ENCODE measurements at places on chromosomes 4 and X.
A peak's percentile ranks its signal among the peaks of the same experiment; 100 is the strongest.

DNA sequence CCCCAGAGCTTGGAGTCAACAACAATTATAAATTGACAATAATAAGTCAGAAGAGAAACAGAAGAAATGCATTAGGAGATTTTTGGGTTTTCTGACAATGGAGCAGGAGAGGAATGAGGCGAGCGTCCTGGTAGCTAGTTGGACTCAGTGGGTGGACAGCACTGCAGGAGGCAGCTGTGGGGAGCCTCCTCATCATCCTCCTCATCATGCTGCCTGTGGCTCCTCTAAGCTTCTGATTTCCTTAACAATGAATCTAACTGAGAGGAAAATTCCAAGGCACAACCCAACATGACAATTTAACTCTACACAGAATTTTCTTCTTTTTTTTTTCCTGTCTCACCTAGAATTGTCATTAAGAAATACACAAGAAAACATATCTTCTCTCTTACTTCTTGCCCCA, 357.1 kb upstream of the NOCT start:
- DNase-seq = no peak

GRCh38 chr4:7075962-7076695, 8.3 kb upstream of the GRPEL1 start:
- no peak for DNase-seq

- DNase-seq = no peak
Measured at GRCh38 chr4:5204781-5205180, 153.5 kb downstream of the STK32B start.

- no peak for DNase-seq
Measured at GRCh38 chrX:67893931-67894330, 350.1 kb downstream of the AR start.

GRCh38 chr4:21514022-21514694, 434.4 kb downstream of the KCNIP4 start:
- no peak for DNase-seq

DNA sequence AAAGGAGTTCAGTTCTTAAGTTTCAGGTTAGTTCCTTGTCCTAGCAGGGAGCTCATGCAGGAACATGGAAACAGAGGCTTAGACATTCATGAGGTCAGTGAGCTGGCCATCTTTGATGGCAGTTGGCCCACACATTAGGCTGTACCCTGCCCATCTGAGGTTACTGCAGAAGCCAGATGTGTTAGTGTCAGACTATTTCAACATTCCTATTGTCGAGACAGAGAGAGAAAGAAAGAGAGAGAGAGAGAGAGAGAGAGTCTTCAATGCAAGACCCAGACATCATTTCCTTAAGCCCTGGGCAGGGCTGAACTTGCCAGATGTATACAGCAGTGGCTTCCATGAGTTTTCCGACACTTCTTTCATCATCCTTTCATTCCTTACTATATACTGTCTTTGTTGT, 91.3 kb downstream of the PPP1R2C start:
- DNase-seq = no peak

- DNase-seq = no peak
Measured at GRCh38 chr4:16032396-16032770, 51.4 kb downstream of the PROM1 start.

GRCh38 chr4:140372751-140373327, 607 bp upstream of the SCOC start:
- peak; percentile 22 for DNase-seq

DNA sequence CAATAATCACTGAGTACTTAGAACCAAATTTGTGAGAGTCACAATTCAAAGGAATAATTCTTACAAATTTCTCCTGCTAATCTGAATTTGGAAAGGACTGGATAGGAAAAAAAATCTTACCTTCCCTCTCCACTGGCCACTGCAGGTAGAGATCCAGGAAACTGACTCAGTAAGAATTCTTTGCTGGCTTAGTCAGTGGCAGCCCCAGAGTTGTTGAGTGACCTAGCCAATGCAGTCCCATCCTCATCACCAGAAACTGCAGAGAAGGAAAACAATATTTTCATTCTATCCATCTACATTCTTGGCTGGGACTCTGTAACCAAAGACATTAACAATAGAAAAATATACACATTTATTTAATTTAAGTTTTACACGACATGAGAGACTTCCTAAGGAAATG, 572.0 kb downstream of the ADGRL3 start:
- DNase-seq = no peak

DNA sequence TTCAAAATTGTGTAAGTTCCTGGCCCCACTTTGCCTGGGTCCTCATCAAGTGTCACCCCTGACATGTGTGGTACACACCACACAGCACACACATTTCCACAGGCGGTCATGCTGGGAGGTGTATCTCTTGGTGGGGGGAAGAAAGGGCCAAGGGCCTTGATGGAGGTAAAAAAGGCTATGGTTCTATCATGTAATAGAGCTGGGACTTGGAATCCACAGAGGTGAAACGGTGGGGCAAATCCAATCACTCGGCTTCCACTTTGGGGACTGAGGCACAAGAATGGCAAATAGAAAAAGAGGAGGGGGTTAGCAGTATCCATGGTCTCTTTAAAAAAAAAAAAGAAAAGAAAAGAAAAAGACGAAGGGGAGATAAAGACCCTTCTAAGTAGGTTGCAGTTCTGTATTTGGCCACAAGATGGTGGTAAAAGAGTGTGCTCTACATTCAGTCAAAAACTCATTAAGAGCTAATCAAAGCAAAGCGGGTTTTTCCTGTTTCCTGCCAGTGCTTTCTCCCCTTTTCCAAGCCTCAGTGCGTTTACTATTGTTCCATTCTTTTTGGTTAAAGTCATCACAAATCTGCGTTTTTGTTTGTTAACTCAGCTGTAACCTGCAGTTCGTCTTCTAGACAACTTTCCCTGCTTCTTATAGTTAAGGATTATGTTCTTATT, 37.0 kb upstream of the ATP6AP2 start:
- no peak for DNase-seq

DNA sequence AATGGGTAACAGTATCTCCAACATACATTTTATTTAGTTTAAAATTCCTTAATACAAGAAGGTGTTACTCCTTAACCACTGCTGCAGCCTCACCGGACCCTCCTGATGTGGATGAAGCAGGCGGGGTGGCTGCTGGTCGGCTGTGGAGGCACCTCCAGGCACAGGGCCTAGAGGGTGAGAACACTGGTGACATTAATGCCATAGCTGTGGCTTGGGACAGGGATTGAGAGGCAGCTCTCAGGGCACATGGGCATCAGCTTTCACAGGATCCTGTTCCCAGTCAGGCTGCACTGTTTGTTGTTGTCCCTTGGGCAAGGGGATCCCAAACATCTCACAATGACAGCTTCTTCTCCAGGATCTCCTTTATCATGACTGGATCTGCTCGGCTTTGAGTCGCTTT, 90.0 kb downstream of the GATB start:
- DNase-seq = no peak

DNA sequence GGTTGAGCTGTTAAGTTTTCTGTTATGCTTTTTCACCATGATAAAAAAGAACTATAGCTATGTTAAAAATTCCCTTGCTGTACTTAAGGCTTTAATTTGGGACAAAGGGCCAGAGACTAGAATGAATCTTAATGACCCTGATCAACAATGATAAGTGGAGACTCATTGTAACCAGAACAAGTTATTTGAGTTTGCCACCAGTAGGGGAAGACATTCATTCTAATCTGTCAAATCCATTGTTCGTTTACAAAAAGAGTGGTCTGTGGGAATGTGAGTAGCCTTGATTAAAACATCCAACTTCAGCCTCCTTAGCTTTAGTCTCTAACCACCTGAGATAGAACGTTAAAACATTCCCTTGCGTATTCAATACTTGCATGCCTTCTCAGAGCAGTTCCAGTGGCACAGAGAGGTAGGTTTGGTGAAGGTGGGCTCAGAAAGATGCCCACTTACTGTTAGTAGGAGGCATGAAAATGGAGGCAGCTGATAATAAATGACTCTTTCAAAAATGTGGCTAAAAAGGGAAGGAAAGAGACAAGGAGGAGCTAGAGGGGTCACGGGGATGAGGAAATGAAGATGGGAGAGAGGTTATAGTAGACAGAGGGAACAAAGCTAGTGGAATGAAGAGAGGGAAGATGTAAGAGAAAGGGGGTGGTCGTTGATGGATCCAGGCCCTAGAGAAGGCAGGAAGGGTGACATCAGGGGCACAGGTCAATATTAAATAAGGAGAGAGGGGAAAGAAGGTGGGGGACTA, 66.2 kb downstream of the EGF start:
- DNase-seq = no peak

GRCh38 chrX:25650216-25650820, 487.8 kb upstream of the MAGEB18 start:
- DNase-seq = no peak

DNA sequence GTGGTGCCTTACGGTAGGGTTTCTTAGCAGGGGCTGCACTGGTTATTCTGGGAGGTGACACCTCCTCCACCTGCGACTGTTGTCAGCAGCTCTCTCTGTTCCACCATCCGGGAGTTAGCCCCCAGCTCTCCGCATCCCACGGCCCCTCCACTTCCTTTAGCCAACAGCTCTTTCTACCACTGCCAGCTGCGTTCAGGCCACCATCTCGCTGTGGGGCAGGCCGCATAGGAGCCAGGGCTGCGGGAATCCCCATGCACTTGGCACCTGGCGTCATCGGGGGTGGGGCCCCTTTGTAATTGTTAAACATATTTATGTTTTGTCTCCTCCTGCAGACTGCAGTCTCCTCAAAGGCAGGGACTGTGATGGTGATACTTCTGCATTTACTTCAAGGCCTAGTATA, 480.2 kb downstream of the SMARCA1 start:
- DNase-seq = no peak

DNA sequence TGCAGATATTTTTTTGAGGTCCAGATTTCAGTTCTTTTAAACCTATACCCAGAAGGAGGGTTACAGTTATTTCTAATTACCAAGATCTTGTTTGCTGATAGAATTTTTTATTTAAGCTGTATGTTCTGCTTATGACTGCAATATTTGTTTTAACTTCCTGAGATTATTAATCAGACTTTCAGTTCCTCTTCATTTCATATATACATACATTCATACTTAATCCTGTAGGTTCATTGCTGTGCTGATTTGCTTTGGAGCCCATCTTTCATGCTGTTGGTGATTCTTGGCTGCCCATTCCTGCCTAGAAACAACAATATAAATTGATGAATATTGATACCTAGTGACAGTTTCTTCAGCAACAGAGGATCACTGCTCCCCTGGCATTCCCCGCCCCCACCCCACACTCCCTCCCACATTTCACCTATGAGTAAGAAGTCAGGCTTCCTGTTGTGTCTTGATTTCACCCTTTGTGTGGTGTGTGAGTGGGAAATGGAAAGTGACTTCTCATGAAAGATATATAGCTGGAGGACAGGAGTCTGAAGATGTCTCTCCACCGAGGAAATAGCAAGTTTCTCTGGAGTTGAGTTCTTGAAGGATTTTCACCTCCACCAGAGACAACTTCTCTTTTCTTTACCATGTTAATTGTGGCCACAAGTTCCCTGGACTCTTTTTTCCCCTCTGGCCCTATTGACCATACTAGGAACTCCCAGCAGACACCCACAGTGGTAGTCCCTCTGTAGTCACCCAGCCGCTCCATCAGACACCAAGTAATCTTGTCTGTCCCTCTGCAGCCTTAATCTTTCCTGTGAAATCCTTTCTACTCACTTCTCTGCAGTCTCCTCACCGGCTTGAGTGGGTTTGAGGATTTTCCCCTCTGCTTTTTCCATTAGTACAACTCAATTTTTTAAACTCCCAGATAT, 118.4 kb downstream of the ASB9 start:
- peak; percentile 24 for DNase-seq

DNA sequence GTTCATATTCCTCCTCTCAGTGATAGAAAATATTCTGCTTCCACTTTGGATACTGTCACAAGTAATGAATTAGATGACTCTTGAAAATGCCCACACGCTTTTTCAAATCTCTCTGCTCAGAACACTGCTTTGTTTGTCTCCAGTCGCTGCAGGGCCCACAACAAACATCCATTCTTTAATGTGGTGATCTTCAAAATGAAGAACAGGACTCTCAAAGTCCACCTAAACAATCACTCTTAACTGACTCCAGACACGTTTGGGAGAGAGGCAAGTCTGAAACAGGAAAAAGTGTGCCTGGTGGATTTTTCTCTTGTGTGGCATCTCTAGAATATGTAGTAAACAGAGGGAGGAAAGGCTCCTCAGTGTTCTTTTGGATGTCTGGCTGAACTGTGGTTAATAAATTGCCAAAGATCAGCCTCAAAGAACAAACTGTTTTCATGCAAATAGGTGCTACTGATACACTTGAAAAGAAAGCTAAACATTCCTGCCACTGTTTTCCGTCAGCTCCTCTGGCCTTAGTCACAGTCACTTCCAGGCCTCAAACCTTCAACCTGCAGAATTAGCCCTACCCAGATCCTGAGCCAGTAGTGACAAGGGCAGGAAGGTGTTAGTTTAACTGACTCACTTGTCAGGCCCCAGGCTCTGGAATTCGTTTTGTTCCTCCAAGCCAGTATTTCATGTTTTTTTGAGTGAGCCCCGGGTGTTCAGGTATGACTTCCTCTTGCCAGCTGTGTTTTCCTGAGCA, 259.6 kb upstream of the GPC4 start:
- no peak for DNase-seq

DNA sequence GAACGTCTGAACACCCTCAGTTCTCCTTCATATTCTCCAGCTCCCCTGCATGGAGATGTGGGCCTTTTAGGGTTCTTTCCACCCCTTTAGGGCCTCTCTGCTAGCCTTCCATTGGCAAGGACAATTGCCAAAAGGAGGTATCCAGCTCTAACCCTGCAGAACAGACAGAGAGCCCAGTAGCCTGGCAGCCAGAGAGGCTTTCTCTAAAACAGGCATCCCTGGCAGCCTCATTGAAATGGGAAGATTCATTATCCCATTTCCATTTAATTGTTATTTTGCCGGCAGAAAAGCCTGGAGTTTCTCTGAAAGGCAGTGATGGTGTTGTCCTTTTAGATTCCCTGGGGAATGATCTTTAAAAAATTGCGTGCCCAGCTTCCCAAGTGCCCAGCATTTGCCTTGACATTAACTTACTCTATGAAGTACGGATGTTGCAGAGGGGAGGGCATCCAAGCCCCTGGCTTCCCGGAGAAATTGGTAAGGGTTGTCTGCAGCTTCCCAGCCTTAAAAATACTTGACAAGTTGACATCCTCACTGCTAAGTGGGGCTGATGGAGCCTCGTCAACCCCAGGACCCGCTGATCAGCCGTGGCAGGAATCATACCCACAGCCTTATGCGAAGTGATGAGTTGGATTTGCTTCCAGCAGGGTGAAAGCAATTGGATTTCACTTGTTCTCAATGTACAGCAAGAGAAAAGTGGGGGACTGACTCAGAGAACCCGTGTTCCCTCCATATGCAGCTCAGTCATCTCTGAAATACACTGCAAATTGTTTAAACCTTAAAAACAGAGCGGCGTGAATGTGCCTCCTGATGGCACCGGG, 244.1 kb downstream of the CRLF2 start:
- DNase-seq = no peak

DNA sequence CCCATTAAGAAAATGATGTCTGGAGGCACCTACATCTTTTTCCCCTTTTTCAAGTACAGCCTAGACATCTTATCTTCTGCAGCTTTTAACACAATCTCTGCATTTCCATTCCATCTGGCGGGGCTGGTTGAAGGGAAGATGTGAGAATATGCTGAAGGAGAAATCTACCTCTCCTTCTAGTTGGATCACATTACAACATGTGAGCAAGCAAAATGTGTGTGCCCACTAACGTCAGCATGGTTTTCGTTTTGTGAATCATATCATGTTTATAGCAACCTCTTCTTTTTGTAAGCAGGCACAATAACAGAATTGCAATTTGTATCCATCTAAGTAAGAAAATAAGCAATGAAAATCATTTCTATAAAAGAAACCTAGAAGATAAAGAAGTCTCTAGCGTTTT, 28.9 kb upstream of the MID1 start:
- no peak for DNase-seq

- DNase-seq = no peak
Measured at GRCh38 chr4:19038231-19038630, 1016.7 kb upstream of the LCORL start.

All from stimulated activated CD4-positive, alpha-beta T cell treated with anti-CD3 and anti-CD28 coated beads, Interleukin-2, amount 100 ng/mL, for 24 hours (primary cell).